Activated naive CD8-positive, alpha-beta T cell treated with anti-CD3 and anti-CD28 coated beads for 36 hours (primary cell): ENCODE measurements at places on chromosomes 12 and 14. TPM values are rescaled to one million over a fixed set of nuclear protein-coding genes. Genes with fewer than 3 reads are reported as not detected.

GRCh38 chr12:32178341-32179010, 71.8 kb downstream of the BICD1 start:
- no peak for DNase-seq

- DNase-seq, result no peak
Observed at GRCh38 chr12:46100551-46101484, 110.4 kb upstream of the SCAF11 start.

DNA sequence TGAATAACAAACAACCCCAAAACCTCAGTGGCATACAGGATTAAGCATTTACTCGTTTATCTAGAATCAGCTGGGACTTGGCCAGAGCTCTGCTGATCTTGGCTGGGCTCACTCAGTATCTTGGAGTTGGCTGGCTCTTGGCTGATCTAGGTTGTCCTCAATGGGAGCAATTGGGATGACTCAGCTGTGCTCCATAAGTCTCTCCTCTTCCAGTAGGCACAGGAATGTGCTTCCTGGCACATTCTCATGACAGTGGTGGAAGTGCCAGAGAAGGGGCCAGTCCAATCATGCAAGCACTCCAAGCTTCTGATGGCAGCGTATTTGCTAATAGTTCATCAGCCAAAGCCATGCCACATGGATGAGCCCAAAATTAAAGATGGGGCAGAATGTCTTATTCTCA, 41.7 kb upstream of the ANO4 start:
- DNase-seq, result no peak

DNA sequence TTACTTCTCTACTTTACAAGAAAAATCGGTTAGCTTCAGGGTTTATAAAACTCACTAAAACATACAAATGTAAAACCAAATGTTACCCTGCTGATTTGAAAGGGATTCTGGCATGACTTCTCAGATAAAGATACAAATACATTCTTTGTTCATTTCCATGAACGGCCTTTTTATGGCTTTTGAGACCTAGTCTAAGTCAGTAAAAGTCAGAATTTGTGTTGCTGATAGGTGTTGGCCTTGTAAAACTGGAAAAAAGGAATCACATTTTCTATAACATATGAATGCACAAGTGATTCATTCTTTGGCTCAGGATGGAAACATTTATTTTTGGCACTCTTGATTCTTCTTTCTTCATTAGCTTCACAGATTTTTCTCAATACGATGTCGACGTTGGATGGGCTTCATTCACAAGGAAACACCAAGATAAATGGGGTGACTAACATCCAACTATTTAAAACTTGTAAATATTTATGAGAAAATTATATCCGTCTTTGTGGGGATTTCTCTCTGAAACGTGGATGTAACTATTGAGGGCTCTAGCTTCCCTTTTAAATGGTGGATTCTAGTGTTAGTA, 27.0 kb upstream of the CPM start:
- DNase-seq, result no peak

The OR4K1 gene
- not detected for total RNA-seq

DNA sequence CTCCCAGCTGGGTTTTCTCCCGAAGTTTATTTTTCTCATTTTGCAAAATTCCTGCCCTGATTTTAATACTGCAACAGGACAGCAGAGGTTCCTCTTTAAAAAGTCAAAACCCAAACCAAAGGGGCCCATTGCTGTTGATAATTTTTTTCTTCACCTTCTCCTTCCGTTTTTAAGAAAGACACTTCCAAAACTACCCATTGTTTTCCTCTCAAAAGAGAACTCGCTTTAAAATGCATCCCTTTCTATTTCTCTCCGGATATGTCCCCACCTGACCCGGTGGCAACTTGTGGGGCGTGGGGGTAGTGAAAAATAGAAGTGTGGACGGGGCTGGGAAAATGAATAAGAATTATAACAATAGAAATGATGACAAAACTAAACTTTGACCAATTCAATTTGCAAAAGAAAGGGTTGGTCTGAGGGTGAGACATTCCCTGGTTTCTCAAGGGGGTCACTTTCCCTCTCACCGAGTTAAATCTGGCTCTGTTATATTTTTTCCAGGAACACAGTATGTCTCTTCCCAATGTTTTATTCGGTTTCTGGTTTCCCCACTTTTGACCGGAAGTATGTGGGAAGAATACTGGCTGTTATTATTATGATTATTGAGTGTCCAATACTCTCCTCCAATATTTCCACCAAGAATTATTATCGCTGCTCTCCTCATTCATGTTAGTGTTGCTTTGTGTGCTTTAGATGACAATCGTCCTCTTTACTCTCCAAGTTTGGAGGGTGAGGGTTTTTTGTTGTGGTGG, 4.1 kb upstream of the TBX5 start:
- no peak for DNase-seq

The AGAP2 gene
- total RNA-seq, result 23.8 TPM
